ENCODE measurements at places on chromosomes 4 and X. TPM values are rescaled to one million over a fixed set of nuclear protein-coding genes. Genes with fewer than 3 reads are reported as not detected.

Gene DCLK2
- total RNA-seq = 2.9 TPM

Gene APELA
- total RNA-seq = not detected

Gene PLP2
- 91.8 TPM for total RNA-seq

DNA sequence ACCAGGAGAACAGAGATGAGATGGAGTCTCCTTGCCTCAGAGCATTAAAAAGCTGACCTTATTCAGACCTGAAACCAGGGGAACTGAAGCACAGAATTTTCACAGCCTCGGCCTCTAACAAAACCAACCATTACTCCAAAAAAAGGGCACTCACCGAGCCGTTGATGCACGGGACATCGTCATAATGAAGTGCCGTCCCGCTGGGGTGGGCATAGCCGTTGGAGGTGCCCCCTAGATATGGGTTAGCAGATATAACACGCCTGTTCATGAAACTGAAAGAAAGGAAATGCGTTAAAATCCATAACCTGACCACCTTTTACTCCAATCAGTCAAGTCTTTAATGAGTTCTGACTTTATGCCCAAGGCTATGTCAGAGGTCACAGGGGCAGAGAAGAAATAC is 153.6 kb downstream of the AFAP1 start:
- no peak for DNase-seq

DNA sequence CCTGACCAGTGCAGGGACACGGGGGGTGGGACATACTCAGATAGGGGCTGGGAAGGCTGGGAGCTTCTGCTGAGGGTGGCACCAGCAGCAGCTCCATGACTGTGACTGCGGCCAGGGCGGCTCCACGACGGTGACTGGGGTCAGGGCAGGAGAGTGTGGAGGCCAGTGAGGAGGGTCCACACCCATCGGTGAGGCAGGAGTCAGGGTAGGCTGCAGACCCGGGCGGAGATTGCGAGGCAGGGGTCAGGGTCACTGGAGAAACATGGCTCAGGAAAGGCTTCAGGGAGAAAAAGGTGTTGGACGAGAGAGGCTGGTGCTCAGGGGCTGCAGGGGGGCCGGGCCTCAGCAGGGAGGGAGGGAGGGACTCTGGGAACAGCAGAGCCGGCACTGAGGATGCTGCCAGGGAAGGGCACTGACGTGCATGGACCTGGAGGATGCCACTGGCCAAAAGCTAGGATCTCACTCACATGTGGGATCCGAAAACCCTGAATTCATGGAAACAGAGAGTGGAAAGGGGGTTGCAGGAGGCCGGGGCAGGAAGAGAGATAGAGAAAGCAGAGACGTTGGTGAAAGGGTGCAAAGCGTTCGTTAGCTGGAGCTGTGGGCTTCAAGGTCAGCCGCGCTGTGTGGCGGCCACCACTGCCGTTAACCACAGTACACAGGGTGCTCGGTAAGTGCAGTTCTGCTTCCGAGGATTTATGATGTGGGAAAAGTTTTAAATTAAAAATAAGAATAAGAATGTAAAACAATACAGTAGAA is 22.0 kb downstream of the ATP5ME start:
- DNase-seq = peak; percentile 21

DNA sequence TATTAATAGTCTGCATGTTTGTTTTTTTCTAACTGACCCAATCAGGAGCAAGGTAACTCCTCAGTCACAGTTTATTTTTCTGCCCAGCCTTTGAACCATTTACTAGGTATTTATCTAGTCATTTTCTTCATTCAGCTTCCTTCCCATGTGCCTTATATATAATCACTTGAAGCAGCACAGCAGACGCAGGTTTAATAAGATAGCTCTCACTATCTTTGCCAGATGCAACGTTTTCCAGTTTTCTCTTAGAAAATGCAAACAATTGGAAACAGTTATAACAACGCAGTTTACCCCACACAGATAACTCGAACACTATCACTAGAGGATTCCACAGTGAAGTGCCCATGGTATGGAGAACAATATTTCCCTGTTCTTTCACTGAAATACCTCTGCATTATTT is 56.4 kb upstream of the NFKB1 start:
- DNase-seq = no peak

DNA sequence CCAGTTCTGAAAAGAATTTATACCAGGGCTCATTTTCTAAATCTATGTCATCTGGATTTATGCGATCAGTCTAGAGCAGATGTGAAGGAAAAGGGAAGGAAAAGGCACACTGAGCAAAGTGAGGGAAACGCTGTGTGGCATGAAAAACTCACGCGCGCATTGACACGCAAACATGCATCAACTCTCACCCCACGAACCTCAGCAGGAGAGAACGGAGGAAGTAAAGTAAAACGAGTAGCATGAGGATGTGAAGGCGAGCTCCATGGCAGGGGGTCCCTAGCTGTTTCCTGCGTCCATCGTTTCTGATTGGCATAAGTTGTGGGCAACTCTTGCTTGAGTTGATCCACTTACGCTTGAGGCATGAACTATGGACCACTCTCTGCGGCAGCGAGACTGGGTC is 102.8 kb upstream of the PDLIM3 start:
- no peak for DNase-seq

GRCh38 chrX:53440621-53441517 is 6.7 kb upstream of the HSD17B10 start:
- peak; percentile 63 for DNase-seq

All from lower lobe of right lung (tissue), 2 donors.